ENCODE measurements at places on chromosomes 3 and 15. TPM values are rescaled to one million over a fixed set of nuclear protein-coding genes. Genes with fewer than 3 reads are reported as not detected.

The NEK10 gene
- 1.0 TPM for total RNA-seq

The THRB gene
- 3.2 TPM for total RNA-seq

The FGD5 gene
- 8.3 TPM for total RNA-seq

The SRPRB gene
- 35.1 TPM for total RNA-seq

The SLC35G2 gene
- total RNA-seq, result 2.8 TPM

The FAM3D gene
- total RNA-seq, result not detected

The DUOXA2 gene
- total RNA-seq, result not detected

The NRROS gene
- 1.4 TPM for total RNA-seq

DNA sequence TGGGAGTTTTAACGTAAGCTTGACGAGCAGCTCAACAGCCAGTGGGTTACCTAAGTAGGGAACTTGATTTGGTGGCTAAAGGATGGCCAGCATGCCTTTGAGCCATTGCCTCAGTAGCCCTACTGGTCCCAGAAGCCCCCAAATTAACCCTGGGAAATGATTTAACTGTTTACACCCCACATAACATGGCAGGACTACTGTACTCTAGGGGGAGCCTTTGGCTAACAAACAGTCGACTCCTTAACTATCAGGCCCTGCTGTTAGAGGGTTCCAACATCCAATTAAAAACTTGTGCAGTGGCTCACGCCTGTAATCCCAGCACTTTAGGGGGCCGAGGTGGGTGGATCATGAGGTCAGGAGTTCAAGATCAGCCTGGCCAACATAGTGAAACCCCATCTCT lies 9.4 kb upstream of the SMCO1 start:
- no peak overlapping the region for H3K27ac ChIP-seq
- no peaks in the 10 kb centered on the region for H3K36me3 ChIP-seq
- DNase-seq, result no peak

GRCh38 chr15:31268911-31269784 lies 57.5 kb upstream of the KLF13 start:
- no peak overlapping the region for H3K4me3 ChIP-seq
- no peaks in the 10 kb centered on the region for H3K27me3 ChIP-seq
- no peak overlapping the region for H3K27ac ChIP-seq
- no peak for DNase-seq
- H3K4me1 ChIP-seq, result no peaks in the 10 kb centered on the region

DNA sequence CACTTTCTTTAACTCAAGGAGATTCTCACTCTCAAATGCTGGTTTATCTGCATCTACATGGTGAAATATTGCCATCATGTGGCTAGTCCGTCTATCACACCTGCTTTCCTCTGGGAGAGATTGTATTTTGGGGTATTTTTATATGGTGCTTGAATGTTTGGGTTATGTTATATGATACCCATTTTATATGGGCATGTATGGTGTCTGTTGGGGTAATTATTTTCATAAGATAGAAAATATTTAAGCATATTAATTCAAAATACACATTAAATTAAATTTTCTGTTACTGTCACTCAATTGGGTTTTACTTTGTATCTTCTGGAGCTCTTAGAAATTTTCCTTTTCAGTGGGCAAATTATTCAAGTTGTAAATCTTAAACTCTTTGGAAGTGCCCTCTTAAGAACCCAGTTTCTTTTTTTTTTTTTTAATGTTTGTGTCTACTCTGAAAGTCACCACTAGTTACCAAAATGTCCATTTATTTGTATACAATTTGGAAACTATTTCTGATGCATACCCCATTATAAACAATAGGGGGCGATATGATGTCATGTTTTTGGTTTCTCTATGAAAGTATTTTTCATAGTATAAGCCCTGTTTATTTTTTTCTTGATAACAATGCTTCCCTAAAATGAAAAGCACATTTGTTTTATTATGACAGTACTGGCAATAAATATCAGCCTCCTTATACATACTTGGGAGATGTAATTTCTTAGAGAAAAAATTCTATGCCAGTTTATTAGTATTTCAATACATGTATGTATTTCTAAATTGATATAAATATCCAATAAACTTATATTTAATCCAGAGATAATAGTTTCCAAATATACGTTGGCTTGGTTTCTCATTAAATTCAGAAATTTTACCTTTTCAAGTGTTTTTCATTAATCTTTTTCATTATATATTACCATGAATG lies 36.1 kb upstream of the PLSCR5 start:
- no peak for DNase-seq
- H3K4me3 ChIP-seq, result no peak overlapping the region
- no peak overlapping the region for H3K27ac ChIP-seq
- no peaks in the 10 kb centered on the region for H3K27me3 ChIP-seq
- H3K4me1 ChIP-seq, result no peaks in the 10 kb centered on the region
- H3K36me3 ChIP-seq, result no peaks in the 10 kb centered on the region

DNA sequence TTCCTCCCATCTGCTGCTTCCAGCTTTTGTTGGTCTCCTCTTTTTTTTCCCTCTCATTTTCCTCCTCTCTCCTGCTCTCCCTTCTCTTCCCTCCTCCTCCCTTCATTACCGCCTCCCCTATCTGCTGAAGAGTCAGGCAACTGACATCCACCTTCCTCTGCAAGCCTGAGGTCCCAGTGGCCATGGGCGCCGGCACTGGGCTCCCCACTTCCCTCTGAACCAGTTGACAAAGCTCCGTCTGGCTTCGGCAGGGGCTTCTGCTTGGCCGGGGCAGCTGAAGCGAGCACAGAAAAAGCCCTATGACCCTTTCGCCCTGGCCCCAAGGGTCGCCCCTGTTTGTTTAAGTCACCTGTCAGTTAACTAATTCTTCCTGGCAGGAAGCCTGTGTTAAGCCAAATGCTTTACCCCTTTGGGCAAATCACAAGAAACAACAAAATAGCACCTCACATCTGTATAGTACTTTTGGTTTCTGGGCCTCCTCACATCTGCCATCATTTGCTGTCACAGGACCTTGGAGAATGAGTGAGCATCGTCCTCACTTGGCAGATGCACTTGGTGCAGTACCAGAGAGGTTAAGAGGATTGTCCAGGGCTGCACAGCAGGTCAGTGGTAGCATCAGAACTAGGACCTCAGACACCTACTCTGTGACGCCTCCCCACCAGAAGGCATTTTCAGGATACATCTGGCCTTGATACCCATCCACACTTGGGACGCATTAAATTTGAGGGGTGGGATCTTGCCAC lies 27.7 kb downstream of the ITGA11 start:
- no peaks in the 10 kb centered on the region for H3K4me1 ChIP-seq
- no peak overlapping the region for H3K27ac ChIP-seq
- no peak overlapping the region for H3K4me3 ChIP-seq
- no peaks in the 10 kb centered on the region for H3K27me3 ChIP-seq
- peak; percentile 1 for DNase-seq
- no peaks in the 10 kb centered on the region for H3K36me3 ChIP-seq

DNA sequence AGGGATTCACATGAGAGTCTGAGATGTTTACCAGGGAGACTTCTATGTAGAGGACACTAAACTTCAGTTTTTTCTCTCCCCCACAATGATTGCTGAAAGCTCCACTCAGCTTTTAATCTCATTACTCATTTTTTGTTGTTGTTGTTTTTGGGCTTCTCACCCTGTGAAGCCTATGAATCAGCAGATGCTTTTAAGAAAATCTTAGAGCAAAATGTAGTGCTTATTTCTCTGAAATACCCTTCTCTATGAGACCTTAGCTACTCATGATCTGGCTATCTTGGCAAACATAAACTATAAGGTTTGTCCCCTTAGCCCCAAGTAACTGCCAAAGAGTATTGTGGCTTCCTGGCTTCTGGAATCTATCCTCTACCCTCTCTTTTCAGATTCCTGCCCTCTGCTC lies 537.3 kb downstream of the OCA2 start:
- H3K27ac ChIP-seq, result no peak overlapping the region
- no peaks in the 10 kb centered on the region for H3K36me3 ChIP-seq
- no peak for DNase-seq

DNA sequence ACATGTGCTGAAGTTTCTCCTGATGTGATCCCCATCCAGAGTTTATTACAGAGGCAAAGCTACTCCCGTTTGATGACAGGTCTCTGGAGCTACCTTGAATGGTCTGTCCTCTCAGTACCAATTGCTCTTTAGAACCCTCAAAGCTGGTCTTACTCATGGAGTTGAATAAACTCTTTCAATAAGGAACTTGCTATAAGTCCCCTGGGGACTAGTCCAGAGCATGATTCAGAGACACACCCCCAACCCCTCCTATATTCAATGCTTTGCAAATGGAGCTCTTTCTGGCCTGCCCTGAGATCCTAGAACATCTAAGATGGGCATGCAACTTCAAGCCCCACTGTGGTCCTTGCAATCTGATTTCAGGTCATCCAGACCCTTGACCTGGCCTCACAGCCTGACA lies 23.9 kb upstream of the TPM1 start:
- DNase-seq, result no peak
- H3K27ac ChIP-seq, result no peak overlapping the region
- H3K36me3 ChIP-seq, result no peaks in the 10 kb centered on the region
- H3K4me1 ChIP-seq, result peaks cover 2% of the 10 kb centered on the region
- no peaks in the 10 kb centered on the region for H3K27me3 ChIP-seq

DNA sequence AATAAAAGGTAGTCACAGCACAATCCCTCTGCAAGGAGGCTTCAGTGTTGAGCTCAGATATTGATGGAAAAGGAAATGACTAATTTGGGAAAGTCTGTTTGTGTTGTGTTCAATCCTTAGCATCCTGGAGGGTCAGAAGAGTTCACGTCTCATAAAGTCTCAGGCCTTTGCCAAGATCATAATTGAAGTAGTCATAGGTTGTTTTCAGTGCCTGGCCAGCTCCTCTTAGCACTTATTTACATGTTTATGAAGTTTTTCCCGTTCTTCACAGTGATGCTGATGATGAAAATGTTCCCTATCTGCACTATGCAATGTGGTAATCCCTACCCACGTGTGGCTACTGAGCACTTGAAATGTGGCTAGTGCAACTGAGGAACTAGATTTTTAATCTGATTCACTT lies 61.6 kb upstream of the TGFBR2 start:
- no peaks in the 10 kb centered on the region for H3K4me1 ChIP-seq
- no peak for DNase-seq
- H3K27me3 ChIP-seq, result no peaks in the 10 kb centered on the region
- H3K36me3 ChIP-seq, result no peaks in the 10 kb centered on the region

GRCh38 chr3:46423588-46423987 lies 16.5 kb downstream of the CCRL2 start:
- H3K36me3 ChIP-seq, result no peaks in the 10 kb centered on the region
- H3K4me1 ChIP-seq, result no peaks in the 10 kb centered on the region
- H3K4me3 ChIP-seq, result no peak overlapping the region
- no peak for DNase-seq
- H3K27me3 ChIP-seq, result no peaks in the 10 kb centered on the region

GRCh38 chr3:1421577-1421976 lies 328.8 kb downstream of the CNTN6 start:
- no peaks in the 10 kb centered on the region for H3K4me1 ChIP-seq
- no peaks in the 10 kb centered on the region for H3K36me3 ChIP-seq
- H3K27ac ChIP-seq, result no peak overlapping the region

DNA sequence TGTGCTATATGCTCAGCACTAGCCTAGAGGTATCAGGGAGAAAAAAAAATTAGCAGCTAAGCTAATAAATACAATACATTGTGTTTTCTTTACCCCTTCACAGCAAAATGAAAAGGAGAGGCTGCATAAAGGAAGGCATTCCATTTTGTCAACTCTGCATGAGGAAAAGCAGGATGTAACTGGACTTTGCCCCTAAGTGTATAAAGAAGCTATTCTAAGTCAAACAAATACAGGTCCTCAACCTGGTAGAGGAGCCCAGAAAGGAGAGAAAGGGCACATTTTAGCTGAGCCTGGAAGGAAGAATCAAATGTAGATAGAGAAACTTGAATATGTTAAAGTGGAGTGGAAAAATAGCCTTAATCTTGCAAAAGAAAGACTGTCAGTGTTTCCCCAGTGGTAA lies 89.0 kb upstream of the SPRED1 start:
- H3K36me3 ChIP-seq, result no peaks in the 10 kb centered on the region
- H3K27ac ChIP-seq, result no peak overlapping the region
- no peak for DNase-seq
- no peaks in the 10 kb centered on the region for H3K4me1 ChIP-seq

GRCh38 chr3:11953350-11953749 lies 50.8 kb upstream of the SYN2 start:
- no peaks in the 10 kb centered on the region for H3K27me3 ChIP-seq
- no peaks in the 10 kb centered on the region for H3K36me3 ChIP-seq
- no peak for DNase-seq

DNA sequence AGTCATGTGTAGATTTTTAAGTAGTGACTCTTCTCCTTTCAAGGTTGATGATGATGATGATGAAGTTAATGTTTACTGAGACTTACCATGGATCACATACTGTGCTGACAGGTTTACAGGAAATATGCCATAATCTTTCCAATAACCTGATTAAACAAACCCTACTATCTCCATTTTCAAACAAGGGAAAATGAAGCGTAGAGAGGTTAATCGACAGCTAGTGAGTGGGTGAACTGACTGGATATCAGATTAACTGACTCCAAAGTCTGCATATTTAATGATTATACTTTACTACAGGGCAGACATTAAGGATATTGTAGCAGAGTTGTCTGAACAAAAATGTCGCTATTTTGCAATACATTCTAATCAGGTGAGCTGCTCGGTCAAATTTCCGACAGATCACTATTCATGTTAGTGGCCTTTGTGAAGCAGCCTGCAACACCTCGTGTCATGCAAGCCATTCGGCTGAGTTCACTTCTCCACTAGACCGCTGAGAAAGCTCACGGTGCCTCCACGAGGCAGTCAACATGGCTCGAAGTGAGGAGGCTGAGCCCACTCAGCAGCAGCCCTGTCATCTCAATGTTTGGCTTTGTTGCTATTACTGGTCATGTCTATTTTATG lies 264.2 kb downstream of the NFKBIZ start:
- no peak for DNase-seq
- no peak overlapping the region for H3K27ac ChIP-seq

DNA sequence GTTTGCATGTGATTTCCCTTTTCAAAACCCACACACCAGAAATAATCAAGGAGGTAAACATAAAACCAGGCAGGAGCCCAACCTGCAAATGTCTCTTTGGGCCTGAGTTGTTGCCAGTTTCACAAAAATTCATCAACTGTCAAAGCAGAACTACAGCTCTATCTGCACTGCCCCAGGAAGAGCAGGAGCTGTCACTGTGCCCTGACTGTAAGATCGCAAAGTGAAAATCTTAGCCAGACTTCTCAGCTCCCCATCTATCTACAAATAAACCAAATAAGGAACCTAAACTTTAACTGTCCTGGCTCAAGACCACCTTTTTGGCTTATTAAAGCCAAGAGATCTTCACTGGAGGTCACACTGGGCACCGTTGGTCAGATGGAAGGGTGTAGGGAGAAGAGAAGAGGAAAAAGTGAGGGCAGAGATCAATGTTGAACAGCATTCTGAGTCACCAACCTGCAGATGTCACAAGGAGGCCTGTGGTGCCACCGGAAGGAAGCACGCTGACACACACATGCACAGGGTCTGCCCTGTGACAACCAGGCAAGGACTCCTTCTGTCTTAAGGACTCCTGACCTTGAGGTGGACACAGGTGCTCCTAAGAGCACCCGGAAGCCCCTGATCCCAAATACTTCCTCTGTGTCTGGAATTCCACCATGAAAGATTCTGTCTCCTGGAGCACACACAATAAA lies 58.7 kb downstream of the RPN1 start:
- no peak overlapping the region for H3K4me3 ChIP-seq
- H3K27ac ChIP-seq, result no peak overlapping the region
- no peaks in the 10 kb centered on the region for H3K27me3 ChIP-seq
- no peaks in the 10 kb centered on the region for H3K36me3 ChIP-seq

Data from ovary (tissue), 10 donors.